Astrocyte (in vitro differentiated cells and primary cell): ENCODE measurements at places on chromosomes 12 and 14.

GRCh38 chr14:61190341-61190740, 90.8 kb downstream of the TMEM30B start:
- peak; percentile 26 for DNase-seq

- no peak for DNase-seq
Measured at GRCh38 chr14:68562911-68563250, 230.0 kb downstream of the ZFP36L1 start.

DNA sequence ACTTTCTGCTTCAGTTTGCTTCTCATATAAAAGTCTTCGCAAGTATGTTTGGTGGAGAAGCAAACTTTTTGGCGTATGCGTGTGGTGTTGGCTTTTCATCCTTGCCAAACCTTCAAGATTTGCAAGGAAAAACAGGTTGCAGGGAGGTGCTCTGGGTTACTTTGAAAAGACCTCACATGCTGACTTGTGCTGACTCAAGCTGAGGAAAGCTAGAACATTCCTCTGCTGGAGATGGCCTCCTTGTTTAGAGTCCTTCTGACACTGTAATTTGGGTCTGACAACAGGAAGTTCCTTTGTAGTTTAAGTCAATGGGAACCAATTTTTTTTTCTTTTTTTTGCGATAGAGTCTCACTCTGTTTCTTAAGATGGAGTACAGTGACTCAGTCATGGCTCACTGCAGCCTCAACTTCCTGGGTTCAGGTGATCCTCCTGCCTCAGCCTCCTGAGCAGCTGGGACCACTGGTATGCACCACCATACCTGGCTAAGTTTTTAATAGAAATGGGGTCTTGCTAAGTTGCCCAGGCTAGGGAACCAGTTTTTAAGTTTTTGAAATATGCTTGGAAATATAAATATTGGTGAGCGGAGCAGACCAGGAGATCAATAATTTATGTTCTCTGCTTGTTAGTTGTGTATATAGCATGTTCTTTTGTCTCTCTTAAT, 2.6 kb upstream of the ACACB start:
- DNase-seq = no peak

- no peak for DNase-seq
Measured at GRCh38 chr12:57585156-57585555, 5.8 kb upstream of the PIP4K2C start.

DNA sequence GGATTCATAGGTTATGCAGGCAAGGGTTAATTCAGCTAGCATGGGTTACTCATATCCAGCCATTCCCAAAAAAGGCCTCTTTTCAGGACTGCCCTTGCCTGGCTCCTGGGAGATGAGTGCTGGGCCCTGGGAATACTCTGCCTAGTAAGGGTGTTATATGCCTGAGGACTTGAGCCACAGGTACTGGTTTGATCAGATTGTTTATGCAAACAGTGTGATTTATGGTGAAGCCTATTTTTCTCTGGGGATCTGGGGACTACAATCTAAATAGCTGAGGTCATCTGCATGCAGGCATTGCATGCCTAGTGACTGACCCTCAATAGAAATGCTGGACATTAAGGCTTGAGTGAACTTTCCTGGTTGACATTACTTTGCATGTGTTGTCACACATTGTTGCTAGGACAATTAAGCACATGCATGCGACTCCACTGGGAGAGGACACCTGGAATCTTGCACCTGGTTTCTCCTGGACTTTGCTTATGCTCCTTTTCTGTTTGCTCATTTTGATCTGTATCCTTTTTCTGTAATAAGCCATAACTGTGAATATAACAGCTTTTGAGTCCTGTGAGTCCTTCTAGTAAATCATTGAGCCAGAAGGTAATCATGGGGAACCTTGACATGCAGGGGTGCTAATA, 73.0 kb downstream of the RAD51B start:
- no peak for DNase-seq

- no peak for DNase-seq
Measured at GRCh38 chr12:116532986-116533342, 26.2 kb upstream of the MAP1LC3B2 start.

GRCh38 chr14:58367296-58367695, 28.4 kb upstream of the TOMM20L start:
- no peak for DNase-seq

DNA sequence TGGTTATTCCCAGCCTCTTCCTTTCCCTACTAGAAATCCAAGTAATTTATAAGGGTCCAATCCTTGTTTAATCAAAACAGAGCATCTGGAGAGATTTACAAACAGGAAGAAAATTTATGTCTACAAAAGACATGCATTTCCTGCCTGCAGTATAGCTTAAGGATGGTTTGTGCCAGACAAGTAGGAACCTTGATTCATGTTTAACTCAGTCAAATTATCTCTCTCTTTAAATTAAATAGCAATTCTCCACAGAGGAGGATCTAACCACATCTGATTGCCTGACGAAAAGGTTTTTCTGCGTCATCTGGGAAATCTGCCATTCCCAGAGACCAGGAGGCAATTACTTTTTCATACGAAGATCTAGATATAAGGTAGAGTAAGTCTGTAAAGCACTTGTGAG, 105.2 kb downstream of the ZFC3H1 start:
- DNase-seq = peak; percentile 46

GRCh38 chr12:14410177-14410576, 44.7 kb downstream of the ATF7IP start:
- peak; percentile 72 for DNase-seq

DNA sequence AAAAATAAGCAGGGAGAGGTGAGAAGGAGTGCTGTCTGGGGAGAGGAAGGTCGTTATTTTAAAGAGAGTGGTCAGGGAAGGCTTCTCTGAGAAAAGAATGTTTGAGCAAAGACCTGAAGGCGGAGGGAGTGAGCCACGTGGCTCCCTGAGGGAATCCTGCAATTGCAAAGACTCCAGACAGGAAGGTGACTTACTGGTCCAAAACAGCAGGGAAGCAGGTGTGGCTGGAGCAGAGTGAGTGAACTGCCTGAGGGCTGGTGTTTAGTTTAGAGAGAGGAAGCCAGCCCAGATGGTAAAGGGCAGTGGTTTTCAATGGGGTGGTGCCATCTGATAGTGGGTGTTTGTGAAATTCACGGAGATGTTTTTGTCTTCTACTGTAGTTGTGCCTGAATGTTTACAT, 58.8 kb upstream of the LTA4H start:
- no peak for DNase-seq

- peak; percentile 82 for DNase-seq
Measured at GRCh38 chr12:18320036-18320617, 58.8 kb downstream of the PIK3C2G start.

DNA sequence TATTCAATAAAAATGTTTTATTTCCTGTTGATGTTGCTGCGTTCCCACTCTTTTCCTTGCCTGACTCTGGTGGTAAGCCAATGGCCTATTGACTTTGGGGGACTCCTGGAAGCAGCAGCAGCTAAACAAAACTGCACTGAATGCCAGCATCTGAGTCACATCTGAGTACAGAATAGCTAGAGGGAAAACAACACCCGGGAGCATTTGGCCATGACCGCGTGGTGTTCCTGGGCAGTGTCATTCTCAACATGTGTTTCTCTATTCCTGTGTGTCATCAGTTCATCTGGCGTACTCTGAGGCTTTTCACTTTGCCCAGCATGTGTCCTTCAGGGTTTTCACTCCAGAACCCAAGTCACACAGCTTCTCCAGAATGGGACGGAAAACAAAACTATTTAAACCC, 238.8 kb downstream of the PAWR start:
- peak; percentile 91 for DNase-seq

- no peak for DNase-seq
Measured at GRCh38 chr14:103196716-103197115, 73.5 kb downstream of the TNFAIP2 start.

- DNase-seq = no peak
Measured at GRCh38 chr12:111868676-111869588, 26.9 kb downstream of the MAPKAPK5 start.

DNA sequence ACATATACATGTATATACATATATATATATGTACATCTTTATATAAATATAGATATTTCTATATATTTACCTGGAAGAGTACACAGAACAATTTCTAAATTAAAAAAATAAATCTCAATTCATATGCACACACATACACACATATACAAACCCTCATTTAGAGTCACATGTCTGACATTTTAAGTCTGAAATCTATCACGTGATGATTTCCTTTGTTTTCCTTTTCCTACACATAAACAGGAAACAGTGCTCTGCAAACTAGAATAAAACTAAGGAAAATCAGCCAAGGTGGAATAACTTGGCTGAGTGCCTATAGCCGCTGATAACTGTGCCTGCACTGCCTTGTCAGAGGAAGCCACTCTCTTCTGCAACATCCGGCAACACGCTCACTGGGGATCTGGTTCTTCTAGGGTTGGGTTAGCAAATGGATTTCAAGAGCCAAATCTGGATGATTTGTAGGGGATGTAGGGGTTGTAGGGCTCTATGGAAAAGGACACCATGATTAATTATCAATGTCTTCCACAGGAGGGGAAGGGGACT, 480.7 kb downstream of the TMEM132D start:
- DNase-seq = no peak

DNA sequence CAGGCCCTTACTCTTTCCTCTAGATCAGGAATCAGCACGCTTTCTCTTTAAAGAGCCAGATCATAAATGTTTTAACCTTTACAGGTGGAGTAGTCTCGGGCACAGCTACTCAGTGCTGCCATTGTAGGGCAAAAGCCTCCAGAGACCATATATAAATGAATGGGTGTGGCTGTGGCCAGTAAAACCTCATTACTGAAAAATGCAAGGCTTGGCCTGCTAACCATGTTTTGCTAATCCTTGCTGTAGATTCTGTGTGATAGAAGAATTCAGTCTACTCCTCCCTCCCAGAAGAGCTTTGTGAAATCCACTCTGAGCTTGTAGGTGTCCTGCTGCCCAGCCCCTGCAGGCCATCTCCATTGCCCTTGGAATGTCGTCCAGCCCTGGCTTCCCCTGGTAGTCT, 58.1 kb downstream of the HSP90AA1 start:
- peak; percentile 87 for DNase-seq

GRCh38 chr12:101795013-101795412, 35.7 kb downstream of the GNPTAB start:
- DNase-seq = no peak

- peak; percentile 81 for DNase-seq
Measured at GRCh38 chr14:73696466-73697400, 17.5 kb downstream of the PNMA1 start.
